Activated CD8-positive, alpha-beta memory T cell treated with anti-CD3 and anti-CD28 coated beads for 1 hour (primary cell): ENCODE measurements at places on chromosomes 7 and 10.

DNA sequence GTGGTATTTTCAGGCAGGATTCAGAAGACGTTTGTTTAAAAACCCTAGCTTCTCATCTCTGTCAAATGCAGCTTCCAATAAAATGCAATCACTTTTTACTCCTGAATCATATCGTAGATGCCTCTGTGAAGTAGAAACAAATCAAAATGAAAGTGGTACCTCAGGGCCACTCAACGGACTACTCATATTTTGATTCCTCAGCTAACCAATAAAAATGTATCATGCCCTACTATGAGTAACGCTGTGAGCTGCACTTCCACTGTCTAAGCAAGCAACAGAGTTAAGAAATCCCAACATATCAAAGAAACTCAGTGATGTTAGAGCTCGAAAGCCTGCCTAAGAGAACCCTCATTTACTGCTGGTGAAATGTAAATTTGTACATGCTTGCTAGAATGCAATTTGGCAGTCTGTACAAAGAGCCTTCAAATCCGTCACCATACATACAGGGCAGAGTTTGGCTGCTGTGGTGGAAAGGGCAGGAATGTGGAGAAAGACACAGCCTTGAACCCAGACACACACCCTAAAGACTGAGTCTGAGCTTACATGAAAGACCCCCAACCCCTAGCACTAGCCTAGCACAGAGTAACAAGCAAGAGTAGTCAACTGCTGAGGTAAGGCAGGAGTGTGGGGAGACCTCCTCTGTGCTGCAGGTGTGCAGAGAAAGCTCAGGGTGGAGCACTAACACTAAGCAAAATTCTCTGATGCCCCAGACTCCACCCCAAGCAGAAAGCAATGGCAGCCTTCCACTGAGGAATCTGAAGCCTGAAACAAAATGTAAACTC is 151.5 kb downstream of the ANK3 start:
- DNase-seq = no peak

DNA sequence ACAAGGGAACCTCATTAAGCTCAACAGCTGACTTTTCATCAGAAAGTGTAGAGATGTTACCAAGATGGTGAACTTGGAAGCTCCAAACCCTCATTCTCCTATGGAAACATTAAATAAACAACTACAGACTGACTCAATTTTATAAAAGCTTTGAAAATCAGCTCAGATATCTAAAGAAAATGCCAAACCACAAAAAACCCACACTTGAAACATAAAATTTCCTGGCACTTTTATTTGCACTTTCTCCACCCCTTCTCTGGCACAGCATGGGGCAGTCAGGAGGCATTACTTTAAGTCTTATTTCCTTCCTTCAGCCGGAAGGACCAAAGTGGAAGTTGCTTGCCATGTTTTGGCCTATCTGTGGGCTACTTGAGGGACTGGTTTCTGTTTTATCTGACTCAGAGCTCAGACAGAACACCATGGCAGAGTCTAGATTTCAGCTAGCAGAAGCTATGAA is 114.7 kb downstream of the ODAD2 start:
- no peak for DNase-seq

DNA sequence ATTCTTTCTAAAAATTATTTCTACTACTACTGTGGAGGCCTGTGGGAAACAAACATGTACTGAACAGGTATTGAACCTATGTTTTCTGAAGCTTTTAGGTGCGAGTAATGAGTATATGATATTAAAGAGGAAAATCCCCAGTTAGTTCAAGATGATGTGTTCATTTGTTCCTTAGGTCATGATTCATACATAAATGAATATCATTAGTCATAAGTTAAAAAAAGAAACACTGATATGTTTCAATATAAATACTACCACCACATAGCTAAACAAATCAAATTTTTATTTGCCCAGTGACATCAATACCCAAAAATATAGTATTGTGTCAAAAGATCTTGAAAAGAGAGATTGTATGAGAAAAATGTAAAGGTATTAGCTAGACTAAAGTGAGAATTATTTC is 210.7 kb upstream of the GNAI1 start:
- DNase-seq = no peak

- no peak for DNase-seq
These were observed 46.5 kb upstream of the C10orf71 start for GRCh38 chr10:49252313-49253034.

DNA sequence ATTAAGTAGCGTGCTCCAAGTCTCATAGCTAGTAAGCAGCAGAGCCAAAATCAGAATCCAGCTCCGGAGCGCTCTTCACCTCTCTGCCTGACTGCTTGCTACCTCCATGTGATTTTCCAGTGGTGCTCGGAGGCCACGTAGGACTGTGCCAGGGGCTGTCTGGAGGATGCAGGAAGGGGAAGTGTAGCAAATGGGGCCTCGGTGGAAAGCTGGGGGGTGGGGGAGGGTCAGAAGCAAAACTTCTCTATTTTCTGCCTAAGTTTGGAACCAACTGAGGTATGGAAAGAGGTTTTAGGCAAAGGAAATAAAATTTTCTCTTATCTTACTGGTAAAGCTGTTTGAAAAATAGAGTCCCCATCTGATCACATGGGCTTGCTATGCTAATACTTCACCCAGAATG is 108.7 kb downstream of the TBXAS1 start:
- DNase-seq = no peak

DNA sequence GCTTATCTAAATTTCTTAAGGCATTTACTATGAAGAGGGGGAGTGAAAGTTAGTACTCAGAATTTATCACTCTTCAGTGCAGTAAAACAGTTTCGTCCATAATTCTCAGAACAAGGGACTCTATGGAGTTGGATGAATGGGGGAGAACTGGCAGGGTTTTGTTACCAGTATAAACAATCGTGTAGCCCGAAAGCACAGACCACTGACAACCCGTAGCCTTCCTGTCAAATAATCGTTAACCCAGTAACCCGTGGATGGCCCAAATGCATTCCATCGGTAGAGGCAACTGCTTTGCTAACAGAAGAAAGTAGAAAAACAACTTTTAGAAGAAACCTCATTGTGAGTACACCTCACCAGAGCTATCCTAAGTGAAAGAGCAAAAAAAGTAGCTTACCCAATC is 583.9 kb downstream of the NXPH1 start:
- no peak for DNase-seq

DNA sequence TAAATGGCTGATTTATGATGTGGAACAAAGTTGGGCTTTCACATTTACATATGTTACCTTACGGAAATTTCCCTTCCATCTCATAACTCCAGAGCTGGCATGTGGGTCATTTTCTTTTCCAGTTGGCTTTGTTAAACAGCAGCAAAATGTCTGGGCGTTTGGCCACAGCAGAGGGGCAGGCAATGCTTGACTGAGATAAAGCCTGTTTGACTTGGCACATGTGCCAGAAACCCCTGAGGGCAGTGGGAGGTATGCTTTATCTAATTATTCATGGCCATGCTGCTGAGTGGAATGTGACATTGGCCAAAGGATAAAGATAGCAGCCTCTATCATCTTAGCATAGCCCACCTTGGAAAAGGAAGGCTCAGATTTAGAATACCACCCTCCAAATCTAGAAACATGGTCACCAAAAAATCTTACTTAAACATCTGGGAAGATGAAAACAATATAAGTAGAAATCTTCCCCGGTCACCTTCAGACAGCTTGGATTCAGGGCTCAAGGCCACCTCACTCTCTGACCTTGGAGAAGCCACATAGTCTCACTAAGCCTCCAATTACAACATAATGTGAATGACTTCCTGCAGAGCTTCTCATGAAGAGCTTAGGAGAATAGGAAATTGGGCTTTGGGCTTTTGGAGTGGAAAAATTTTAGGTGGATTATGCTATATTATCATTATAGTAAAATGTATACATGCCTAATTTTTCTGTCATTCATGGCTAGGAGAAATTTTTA is 101.5 kb downstream of the GRM3 start:
- DNase-seq = no peak

GRCh38 chr7:76069238-76069638 is 21.3 kb downstream of the MDH2 start:
- DNase-seq = no peak

GRCh38 chr10:33309406-33309805 is 25.1 kb downstream of the NRP1 start:
- no peak for DNase-seq

DNA sequence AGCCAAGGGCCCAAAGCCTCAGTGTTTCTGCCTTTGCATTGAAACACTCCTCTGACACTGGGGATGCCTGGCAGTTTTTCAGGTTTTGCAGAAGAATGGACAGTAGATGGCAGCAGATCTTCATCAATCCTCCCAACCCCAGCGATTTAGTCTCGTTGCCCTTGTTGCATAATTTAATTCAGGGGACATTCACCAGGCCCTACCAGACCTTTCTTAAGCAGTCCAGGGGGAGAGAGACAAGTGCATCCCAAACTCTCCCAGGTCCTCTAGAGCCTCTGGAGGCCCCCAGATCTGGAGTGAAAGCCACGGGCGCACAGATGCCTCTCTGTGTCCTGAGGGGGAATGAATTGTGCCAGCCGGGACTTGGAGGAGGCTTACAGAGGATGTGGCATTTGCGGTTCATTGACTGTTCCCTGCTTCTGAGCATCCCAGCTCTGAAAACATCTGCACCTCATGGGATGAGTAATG is 29.6 kb downstream of the MINDY4 start:
- no peak for DNase-seq

- peak; percentile 83 for DNase-seq
These were observed at the start of gene TYSND1 for GRCh38 chr10:70146489-70147258. Gene TYSND1 (minus strand): TSS chr10:70146700. CDS start chr10:70146586, 114 bp downstream.

DNA sequence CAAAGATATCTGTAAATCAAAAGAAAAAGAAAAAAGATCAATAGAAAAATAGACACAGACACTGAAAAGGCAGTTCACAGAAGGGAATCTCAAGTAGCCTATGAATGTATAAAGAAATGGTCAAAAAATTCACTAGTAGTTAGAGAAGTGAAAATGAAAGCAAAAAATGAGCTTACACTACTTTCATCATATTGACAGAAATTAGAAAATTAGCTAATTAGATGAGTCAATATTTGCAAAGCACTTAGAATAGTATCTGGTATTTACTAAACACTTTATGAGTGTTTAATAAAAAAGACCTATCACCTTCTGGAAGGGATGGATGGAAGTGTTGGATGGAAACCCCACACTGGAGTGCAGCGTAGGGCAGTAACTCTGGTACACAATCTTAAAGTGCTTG is 1.7 kb upstream of the CFAP58 start:
- no peak for DNase-seq

GRCh38 chr7:134693256-134693655 is 46.6 kb downstream of the BPGM start:
- DNase-seq = no peak

GRCh38 chr10:74825371-74826141 is 844 bp upstream of the KAT6B start:
- DNase-seq = peak; percentile 10

DNA sequence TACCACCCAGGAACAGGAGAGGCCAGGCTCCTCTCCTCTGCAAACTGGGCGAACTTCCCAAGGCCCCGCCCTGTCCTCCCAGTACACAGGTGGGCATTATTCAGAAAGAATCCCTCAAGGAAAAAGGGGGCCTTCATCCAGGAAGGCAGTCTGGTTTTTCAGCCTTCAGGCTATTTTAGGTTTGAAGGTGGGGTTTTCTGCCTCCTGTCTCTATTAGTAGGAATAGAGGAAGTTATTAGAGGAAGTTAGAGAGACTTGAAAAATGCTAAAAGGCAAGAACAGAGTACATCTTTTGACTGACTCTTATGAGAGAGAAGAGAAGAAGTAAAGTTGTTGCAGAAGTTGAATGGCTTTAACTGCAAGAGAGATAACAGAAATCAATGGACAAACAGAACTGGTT is 250.9 kb upstream of the SORCS1 start:
- no peak for DNase-seq

GRCh38 chr7:135147899-135148721 is at the start of gene TMEM140:
Gene TMEM140 (plus strand): TSS chr7:135148072. CDS start chr7:135164442, 16,370 bp downstream.
- no peak for DNase-seq

- DNase-seq = no peak
These were observed 80.3 kb upstream of the SKAP2 start for GRCh38 chr7:26944501-26945358.

GRCh38 chr10:125172694-125173093 is 12.3 kb upstream of the CTBP2 start:
- no peak for DNase-seq

GRCh38 chr7:107856806-107857540 is 34.0 kb upstream of the DLD start:
- DNase-seq = no peak
